OCI-M1 (cell line): ENCODE measurements at places on chromosomes 2 and 18.

- DNase-seq: no peak
Observed at GRCh38 chr18:78857314-78858150, 122.1 kb upstream of the SALL3 start.

- DNase-seq: peak; percentile 68
Observed at GRCh38 chr2:83817511-83817910, 641.6 kb downstream of the SUCLG1 start.

DNA sequence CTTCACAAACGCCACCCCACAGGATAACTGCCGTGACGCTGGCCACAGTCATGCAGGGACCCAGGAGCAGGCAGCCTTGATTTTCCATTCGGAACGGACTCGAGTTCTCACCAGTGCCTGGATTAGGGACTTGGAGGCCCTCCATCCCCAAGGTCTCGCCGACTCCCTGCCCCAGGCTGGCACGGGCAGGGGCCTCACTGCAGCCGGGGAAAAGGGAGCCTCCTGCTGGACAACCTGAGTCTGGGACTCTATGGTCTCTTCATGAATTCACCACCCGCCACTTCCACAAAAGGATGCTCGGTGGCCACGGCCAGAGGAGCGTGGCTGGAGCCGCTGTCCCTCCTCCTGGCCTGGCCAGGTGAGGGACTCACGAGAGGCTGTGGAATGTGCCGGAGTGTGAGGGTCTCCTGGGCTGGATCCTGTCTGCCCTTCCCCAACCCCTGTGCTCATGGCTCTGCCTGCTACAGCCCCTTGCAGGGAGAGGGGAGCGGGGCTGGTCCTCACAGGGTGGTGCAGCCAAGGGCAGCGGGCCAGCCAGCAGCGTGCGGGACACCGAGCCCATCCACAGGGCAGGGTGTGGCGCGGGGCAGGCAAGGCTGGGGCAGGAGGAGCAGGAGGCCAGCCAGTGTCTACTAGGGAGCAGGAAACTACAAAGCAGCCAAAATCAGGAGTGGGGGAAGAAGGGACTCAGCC is 42.3 kb downstream of the AQP12A start:
- peak; percentile 12 for DNase-seq

- no peak for DNase-seq
Observed at GRCh38 chr2:95208106-95208505, 785 bp downstream of the ZNF892 start.

- no peak for DNase-seq
Observed at GRCh38 chr2:230874456-230874855, 9.7 kb downstream of the ITM2C start.

GRCh38 chr18:22503803-22504202 is 86.1 kb upstream of the CTAGE1 start:
- DNase-seq: no peak

GRCh38 chr2:120352696-120353590 is 7.0 kb downstream of the INHBB start:
- DNase-seq: no peak
